ENCODE measurements at places on chromosomes 5 and 9. TPM values are rescaled to one million over a fixed set of nuclear protein-coding genes. Genes with fewer than 3 reads are reported as not detected.
A peak's percentile ranks its signal among the peaks of the same experiment; 100 is the strongest.

- no peak for DNase-seq
Measured at GRCh38 chr5:32143617-32144377, 30.3 kb downstream of the GOLPH3 start.

INSL4 gene
- total RNA-seq, result not detected

DNA sequence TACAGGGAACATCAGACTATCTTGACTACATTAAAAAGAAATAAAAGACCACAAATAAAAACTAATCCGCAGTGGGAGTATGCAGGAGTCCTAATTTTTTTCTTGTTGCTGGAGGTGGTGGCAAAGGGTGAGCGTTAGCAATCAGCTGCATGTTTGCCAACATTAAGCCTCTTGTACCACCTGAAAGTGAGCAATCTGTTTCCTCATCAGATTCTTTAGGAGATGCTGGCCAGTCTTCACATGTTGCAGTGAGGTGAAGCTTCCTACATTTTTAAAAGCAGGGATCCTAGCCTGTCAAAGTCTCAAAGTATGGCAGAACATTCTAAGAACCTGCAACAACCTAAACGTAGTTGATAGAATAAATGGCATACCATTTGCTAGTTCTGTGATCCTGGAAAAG, 162.2 kb upstream of the MEF2C start:
- no peak for DNase-seq

CCDC192 gene
- not detected for total RNA-seq

DNA sequence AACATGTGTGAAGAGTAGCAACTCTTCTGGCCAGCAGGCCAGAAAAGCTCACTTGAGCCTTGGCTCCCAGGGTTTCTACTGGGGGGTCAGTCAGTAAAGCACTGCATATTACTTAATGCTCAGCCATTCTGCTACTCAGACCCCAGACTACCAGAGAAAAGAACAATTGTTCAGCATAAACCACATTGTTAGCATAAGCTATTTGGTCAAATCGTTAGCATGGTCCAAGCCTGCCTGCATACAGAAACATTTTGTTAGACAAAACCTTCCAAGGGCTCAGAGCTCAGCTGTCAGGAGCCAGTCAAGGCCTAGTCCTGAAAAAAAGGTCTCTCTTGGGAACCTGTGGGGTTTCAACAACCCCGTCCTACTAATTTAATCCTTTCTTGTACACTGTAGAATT, 449.3 kb downstream of the PRR16 start:
- DNase-seq, result no peak

ZNF354B gene
- 8.6 TPM for total RNA-seq

GRCh38 chr5:159338118-159338517, 7.8 kb upstream of the IL12B start:
- DNase-seq, result no peak

- DNase-seq, result peak; percentile 35
Measured at GRCh38 chr9:14031060-14031414, 282.9 kb downstream of the NFIB start.

DNA sequence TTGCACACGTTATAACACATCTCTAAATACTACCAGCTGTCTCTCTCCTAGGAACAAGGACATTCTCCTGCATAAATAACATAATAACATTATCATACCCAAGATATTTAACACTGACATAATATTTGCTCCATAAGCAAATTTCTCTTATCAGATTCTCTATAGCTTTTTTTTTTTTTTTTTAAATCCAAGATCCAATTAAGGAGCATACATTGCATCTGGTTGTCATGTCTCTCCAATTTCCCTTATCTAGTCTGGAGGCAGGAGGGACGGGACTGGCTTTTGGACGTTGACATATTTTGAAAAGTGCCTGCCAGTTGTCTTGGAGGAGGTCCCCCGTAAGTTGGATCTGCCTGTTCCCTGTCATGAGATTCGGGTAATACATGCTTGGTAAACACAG, 76.6 kb downstream of the RAPGEF1 start:
- DNase-seq, result no peak

DNA sequence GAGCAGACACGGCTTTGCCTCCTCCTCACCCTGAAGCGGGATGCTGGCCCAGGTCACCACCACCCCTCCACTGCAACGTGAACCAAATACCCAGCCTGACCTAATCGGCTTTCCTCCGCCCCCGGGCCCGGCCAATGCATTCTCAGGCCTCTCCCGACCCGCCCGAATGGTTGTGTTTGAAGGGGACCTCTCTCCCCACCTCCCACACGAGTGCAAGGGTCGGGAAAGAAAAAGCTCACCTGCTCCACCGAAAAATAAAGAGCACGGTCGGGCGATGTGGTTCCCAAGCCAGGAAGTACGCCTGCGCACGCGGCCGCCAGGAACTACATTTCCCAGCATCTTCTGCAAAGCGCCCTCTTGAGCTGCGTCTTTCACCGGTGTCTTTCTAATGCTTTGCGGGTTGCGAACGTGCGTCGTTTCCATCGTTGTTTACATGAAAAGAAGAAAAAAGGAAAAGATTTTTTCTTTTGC, at the start of gene ZNF883:
TSS of gene ZNF883 (minus strand) at position 282 of the 471 bp plus-strand sequence.
- DNase-seq, result peak; percentile 78

- no peak for DNase-seq
Measured at GRCh38 chr9:71819115-71819739, 50.9 kb upstream of the CEMIP2 start.

DNA sequence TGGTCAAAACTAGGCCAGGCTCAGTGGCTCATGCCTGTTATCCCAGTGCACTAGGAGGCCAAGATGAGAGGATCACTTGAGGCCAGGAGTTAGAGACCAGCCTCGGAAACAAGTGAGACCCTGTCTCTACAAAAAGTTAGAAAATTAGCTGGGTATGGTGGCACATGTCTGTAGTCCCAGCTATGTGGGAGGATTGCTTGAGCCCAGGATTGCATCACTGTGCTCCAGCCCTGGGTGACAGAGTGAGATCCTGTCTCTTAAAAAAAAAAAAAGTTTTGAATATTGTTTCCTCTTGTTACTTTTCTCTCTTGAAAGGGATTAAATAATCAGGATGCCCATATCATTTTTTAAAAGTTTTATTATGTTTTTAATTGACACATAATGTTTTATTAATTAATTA, 7.6 kb downstream of the ARHGEF37 start:
- DNase-seq, result no peak

DNA sequence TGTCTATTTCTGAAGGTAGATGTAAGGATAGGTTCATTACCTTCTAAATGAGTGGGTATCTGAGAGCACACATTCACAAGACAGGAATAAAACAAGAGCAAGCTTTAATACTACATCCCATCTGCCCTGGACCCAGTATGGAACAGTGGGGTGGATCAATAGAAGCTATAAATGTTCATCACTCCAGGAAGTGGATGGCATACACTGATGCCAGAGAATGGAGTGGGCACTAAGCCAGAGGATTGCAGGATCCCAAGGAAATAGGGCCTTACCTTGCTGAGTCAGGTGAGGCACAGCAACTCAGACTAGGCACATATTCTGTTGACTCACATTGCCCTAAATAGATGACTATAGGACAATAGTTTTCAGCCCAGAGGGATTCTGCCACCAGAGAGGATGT, 21.3 kb upstream of the COX7C start:
- no peak for DNase-seq

DNA sequence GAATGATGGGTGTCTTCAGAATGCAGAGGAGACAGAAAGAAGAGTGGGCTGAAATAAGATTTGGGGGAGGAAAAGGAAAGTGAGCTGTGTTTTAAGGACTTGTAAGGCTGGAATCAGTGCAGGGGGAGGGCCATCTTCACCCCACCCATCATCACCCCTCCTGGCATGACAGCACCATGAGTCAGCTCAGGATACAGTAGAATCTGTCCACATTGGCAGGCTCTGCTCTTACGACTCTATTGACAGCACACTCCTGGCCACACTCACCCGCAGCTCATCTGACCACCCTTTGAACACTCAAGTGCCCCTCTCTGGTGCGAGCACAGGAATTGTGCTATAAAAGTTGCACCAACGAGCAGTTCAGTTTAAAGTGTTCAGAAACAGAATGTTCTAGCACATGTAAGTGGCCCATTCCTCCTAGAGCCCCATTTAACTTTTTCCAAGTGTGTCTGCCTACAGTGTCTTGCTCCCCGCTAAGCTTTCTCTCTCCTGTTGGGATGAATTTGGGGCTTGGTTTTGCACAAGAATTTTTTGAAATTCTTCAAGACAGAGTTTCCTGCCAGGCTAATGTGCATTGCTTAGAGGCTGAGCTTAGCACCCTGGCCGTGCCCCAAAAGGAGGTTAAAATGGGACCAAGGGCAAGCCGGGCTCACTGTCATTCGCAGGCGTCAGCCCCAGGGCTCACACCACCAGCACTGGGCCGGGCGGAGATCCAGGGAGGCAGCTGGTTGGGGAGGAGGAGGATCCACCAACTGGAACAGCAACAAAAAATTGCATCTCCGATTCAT, 12.0 kb downstream of the ADRA1B start:
- DNase-seq, result peak; percentile 79

DNA sequence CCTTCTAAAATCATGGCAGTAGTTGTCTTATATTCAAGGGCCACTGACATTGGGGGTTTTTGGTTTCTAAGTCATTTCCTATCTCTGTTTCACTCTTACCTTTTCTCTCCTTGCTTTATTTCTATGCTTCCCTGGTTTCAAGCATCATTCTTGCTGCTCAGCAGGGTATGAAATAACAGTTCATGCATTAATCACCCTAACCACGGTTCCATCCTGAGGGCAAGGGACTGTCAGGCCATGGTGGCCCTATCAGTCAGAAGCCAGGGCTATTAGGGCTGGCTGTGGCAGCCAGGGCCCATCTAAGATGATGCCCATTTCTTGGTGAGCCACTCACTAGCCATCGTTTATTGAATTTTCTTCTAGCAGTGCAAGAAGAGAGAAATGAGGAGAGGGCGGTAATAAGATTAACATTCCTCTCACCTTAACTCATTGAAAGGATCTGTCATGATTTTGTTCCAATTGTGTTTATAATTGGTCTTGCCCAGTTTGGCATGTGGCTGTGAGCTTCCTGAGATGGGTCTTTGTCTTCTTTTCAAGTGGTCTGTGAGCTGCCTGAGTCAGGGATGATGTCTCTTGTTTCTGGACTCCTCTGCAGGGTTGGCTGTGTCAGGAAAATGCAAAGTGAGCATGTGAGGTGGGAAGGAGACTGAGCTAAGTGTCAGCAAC, 45.2 kb downstream of the CYSTM1 start:
- DNase-seq, result no peak

DNA sequence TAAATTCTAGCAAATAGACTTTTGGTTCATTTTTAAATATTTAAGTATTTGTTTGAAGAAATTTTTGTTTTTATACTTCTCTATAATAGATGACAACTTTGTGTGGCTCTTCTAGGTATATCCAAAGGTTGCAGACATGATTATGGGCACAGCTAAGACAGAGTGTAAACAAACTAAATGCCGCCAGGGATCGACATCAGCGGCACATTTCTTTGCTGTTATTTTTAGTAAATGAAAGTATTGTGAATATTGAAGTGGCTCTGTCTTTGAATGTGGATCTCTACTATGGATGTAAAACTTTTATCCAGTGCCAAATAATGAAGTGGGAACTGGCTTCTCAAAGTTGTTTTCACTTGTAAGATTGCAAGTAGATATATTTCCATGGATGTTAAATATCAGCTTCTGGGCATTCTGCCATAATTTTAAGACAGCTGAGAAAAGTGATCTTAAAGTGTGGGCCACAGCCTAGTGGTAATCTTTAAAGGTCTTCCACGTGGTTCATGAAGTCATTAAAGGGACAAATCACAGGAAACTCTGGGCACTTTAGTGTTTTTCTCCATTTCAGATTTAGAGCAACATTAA, 589.9 kb downstream of the ZNF608 start:
- DNase-seq, result no peak

MRNIP gene
- 14.8 TPM for total RNA-seq
